IPS DF 6.9 (cell line): ENCODE measurements at places on chromosomes 6 and 20.

GRCh38 chr6:143804835-143805239, 38.3 kb upstream of the LTV1 start:
- no peak overlapping the region for H3K27ac ChIP-seq
- DNase-seq, result no peak
- H3K4me3 ChIP-seq, result no peak overlapping the region
- no peaks in the 10 kb centered on the region for H3K4me1 ChIP-seq
- H3K27me3 ChIP-seq, result no peaks in the 10 kb centered on the region
- H3K36me3 ChIP-seq, result no peaks in the 10 kb centered on the region; the same call in 1 of the 2 replicates

- H3K4me3 ChIP-seq, result peak overlapping the region; percentile 40; the same call in 1 of the 2 replicates
- H3K36me3 ChIP-seq, result no peaks in the 10 kb centered on the region
- peak; percentile 43 for DNase-seq
- H3K27me3 ChIP-seq, result peaks cover 15% of the 10 kb centered on the region; the same call in 1 of the 2 replicates
- H3K4me1 ChIP-seq, result peaks cover 4% of the 10 kb centered on the region
Measured at GRCh38 chr6:70282919-70283461, 19.9 kb downstream of the COL9A1 start.

GRCh38 chr6:130026859-130027258, 8.5 kb downstream of the L3MBTL3 start:
- no peaks in the 10 kb centered on the region for H3K4me1 ChIP-seq
- H3K4me3 ChIP-seq, result no peak overlapping the region
- H3K36me3 ChIP-seq, result no peaks in the 10 kb centered on the region
- no peaks in the 10 kb centered on the region for H3K27me3 ChIP-seq
- H3K27ac ChIP-seq, result no peak overlapping the region

- H3K27ac ChIP-seq, result no peak overlapping the region
- H3K4me3 ChIP-seq, result no peak overlapping the region
- H3K27me3 ChIP-seq, result no peaks in the 10 kb centered on the region
- DNase-seq, result no peak
- H3K36me3 ChIP-seq, result peaks cover 5% of the 10 kb centered on the region; the same call in 1 of the 2 replicates
- H3K4me1 ChIP-seq, result peaks cover 6% of the 10 kb centered on the region
Measured at GRCh38 chr20:63738687-63739129, 868 bp upstream of the SLC2A4RG start.

GRCh38 chr20:6744805-6745204, 22.7 kb upstream of the BMP2 start:
- H3K27ac ChIP-seq, result no peak overlapping the region
- H3K27me3 ChIP-seq, result no peaks in the 10 kb centered on the region
- no peaks in the 10 kb centered on the region for H3K36me3 ChIP-seq
- DNase-seq, result no peak
- no peak overlapping the region for H3K4me3 ChIP-seq

DNA sequence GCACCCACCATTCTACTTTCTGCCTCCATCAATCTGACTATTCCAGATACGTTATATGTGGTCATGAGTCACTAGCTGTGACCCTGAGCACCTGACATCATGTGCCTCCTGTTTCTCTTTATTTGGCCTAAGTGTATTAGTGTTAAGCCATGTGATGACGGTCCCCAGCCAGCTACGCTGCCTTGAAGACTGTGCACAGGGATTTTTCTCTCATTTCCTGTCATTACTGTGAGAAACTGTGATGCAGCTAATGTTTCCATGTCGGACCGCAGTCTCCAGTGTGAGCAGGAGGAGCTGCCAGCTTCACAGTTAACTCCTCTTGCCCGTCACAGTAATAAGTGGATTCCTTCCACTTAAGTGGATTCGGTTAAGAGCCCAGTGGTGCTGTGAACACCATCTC, 9.9 kb upstream of the SPATS1 start:
- no peak for DNase-seq
- H3K27me3 ChIP-seq, result no peaks in the 10 kb centered on the region
- no peaks in the 10 kb centered on the region for H3K36me3 ChIP-seq
- H3K27ac ChIP-seq, result no peak overlapping the region
- H3K4me3 ChIP-seq, result no peak overlapping the region
- H3K4me1 ChIP-seq, result peaks cover 4% of the 10 kb centered on the region; the same call in 1 of the 2 replicates

GRCh38 chr20:1362484-1362883, 30.4 kb downstream of the FKBP1A start:
- no peak overlapping the region for H3K27ac ChIP-seq
- H3K36me3 ChIP-seq, result 0 out of 2 replicates have a peak, but pooled peaks cover 2% of the 10 kb centered on the region
- H3K4me3 ChIP-seq, result no peak overlapping the region
- H3K27me3 ChIP-seq, result no peaks in the 10 kb centered on the region
- no peak for DNase-seq
- H3K4me1 ChIP-seq, result no peaks in the 10 kb centered on the region

- no peaks in the 10 kb centered on the region for H3K27me3 ChIP-seq
- DNase-seq, result no peak
- no peaks in the 10 kb centered on the region for H3K36me3 ChIP-seq
- no peak overlapping the region for H3K4me3 ChIP-seq
- no peaks in the 10 kb centered on the region for H3K4me1 ChIP-seq
Measured at GRCh38 chr20:58630063-58630462, 21.0 kb upstream of the STX16 start.

- H3K36me3 ChIP-seq, result no peaks in the 10 kb centered on the region
- DNase-seq, result no peak
- H3K27me3 ChIP-seq, result no peaks in the 10 kb centered on the region
- peaks cover 2% of the 10 kb centered on the region; the same call in 1 of the 2 replicates for H3K4me1 ChIP-seq
- H3K4me3 ChIP-seq, result no peak overlapping the region
Measured at GRCh38 chr6:27149150-27149549, 98.4 kb upstream of the PRSS16 start.

- no peak for DNase-seq
- no peak overlapping the region for H3K4me3 ChIP-seq
- H3K27ac ChIP-seq, result no peak overlapping the region
- no peaks in the 10 kb centered on the region for H3K27me3 ChIP-seq
- peaks cover 14% of the 10 kb centered on the region; the same call in 1 of the 2 replicates for H3K36me3 ChIP-seq
Measured at GRCh38 chr6:7878401-7878964, 32.1 kb downstream of the TXNDC5 start.

DNA sequence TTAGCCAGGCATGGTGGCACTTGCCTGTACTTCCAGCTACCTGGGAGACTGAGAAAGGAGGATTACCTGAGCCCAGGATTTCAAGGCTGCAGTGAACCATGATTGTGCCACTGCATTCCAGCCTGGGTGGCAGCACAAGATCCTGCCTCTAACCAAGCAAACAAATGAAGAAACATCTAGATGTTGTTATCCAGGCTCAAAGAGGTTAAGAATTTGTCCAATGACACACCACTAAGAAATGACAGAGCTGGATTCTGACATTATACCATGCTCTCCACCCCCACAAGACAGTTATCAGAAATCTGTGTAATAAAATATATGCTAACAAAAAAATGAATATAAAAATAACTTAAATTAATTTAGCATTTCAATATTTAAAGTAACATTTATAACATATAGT, 925.5 kb upstream of the SLC35B3 start:
- no peaks in the 10 kb centered on the region for H3K27me3 ChIP-seq
- H3K4me1 ChIP-seq, result no peaks in the 10 kb centered on the region
- H3K27ac ChIP-seq, result no peak overlapping the region
- no peaks in the 10 kb centered on the region for H3K36me3 ChIP-seq
- DNase-seq, result no peak

DNA sequence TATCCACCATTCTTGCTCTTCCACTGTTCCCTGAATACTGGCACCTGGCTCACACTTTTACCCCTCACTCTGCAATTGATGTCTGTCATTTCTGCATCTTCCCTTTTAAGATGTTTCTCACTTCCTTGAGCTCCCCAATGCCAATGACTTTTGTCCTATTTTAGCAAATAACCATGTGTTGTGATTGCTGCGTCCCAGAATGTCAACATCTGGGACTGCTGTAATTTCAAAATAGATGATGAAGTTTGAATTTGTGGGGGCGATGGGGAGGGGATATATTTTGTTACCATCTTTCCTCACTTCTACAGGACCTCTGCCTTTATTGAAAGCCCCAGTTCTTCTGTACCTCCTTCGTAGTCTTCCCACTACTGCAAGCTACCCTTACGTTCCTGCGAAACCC, 40.0 kb upstream of the ADGRF5 start:
- H3K27me3 ChIP-seq, result no peaks in the 10 kb centered on the region
- H3K4me3 ChIP-seq, result no peak overlapping the region
- no peaks in the 10 kb centered on the region for H3K36me3 ChIP-seq
- H3K4me1 ChIP-seq, result peaks cover 1% of the 10 kb centered on the region; the same call in 1 of the 2 replicates
- no peak overlapping the region for H3K27ac ChIP-seq
- DNase-seq, result no peak

DNA sequence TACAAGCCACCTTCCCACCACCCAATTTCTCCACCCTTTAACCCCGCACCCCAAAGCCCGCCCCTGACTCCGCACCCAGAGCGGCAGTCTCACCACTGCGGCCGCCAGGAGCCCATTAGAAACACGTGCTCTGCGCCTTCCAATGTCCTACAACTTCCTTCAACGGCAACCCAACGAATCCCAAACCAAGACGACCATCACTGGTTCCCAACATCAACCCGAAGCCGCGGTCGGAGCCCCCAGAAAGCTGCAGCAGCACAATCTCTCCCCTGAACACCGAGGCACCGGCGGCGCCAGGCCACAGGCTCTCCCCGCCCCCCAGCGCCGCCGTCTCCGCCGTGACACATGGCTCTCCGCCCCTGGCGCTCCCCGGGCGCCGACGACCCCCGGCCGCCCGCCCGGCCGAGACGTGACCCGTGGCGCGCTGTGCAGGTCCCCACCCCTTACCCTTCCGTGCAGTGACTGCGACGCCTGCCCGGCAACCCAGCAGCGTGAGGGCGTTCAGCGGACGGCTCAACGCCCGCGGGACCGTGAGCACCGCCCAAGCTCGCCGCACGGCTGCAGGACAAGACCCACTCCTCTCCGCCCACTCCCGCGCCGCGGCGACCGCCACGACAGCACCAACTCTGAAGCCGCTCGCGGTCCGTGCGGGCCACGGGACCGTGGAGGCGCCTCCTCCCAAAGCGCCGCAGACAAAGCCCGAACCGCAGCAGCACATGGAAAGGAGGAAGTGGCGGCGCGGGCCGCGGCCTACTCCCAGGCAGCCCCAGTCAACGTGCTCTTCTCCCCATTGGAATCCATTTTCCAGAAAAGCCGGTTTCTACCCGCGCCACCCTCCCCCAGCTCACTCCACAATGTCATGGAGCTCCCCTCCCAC, 551 bp downstream of the SYNCRIP start:
- H3K4me3 ChIP-seq, result peak overlapping the region; percentile 86
- H3K27ac ChIP-seq, result no peak overlapping the region
- H3K4me1 ChIP-seq, result no peaks in the 10 kb centered on the region
- no peak for DNase-seq

- DNase-seq, result no peak
- no peak overlapping the region for H3K4me3 ChIP-seq
- H3K36me3 ChIP-seq, result peaks cover 87% of the 10 kb centered on the region
- H3K27ac ChIP-seq, result no peak overlapping the region
- H3K4me1 ChIP-seq, result peaks cover 9% of the 10 kb centered on the region; the same call in 1 of the 2 replicates
- no peaks in the 10 kb centered on the region for H3K27me3 ChIP-seq
Measured at GRCh38 chr20:32804817-32805216, 14.9 kb upstream of the MAPRE1 start.

DNA sequence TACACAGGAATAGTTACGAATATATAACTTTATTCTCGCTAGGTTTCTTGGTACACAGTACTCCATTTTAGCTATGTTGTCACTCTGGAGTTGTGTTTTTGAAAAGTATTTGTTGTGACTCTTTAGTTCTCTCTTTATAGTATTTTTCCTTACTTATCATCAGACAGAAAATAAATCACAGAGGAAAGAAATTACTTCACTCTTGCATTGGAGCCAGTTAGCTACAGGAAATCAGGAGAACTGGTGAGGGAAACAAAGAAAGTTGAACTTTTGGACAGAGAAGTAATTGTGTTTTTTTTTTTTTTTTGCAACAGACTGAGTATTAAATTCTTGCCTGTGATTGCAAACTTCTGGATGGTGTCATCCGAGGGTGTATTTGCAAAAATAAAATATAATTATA, 33.9 kb downstream of the DSE start:
- no peak overlapping the region for H3K4me3 ChIP-seq
- no peak overlapping the region for H3K27ac ChIP-seq
- DNase-seq, result no peak
- no peaks in the 10 kb centered on the region for H3K27me3 ChIP-seq
- no peaks in the 10 kb centered on the region for H3K36me3 ChIP-seq
- peaks cover 4% of the 10 kb centered on the region for H3K4me1 ChIP-seq
